Activated naive CD8-positive, alpha-beta T cell treated with anti-CD3 and anti-CD28 coated beads, Interleukin-2, amount 50 U/mL, for 16 hours (primary cell): ENCODE measurements at places on chromosomes 2 and 18.

DNA sequence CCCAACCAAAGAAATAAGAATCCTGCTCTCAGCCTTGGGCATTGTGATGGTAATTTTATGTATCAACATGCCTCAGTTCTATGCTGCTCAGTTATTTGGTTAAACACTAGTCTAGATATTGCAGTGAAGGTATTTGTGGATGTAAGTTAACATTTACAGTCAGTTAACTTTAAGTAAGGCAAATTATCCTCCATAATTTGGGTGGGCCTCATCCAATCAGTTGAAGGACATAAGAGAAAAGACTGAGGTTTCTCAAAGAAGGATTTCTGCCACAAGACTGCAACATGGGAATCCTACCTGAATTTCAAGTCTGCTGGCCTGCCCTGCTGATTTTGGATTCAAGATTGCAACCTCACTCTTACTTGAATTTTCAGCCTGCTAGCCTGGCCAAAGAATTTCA, 975.5 kb upstream of the ACVR2A start:
- DNase-seq: no peak

- DNase-seq: no peak
These were observed 72.7 kb downstream of the MAP2 start for GRCh38 chr2:209496586-209496982.

- DNase-seq: no peak
These were observed 44.1 kb upstream of the NDUFV2 start for GRCh38 chr18:9058406-9058805.

DNA sequence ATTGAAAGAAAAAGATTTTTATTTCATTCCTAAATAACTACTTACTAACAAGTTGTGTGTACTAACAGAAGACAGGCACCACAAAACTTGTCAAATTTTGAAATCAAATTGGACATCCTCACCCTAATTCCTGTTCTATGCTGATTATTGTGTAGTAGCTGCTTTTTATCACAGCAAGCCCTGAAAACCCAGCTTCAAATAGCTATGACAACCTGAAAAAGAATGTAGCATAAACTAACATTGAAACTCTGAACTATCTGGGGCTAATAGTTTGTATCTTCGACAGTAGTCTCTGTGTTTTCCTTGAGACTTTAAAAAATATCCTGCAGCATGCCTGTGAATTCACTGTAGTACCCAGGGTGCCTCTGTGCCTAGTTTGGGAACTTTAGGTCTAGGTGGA, 122.6 kb downstream of the WDPCP start:
- no peak for DNase-seq

GRCh38 chr2:203786549-203787351, 80.3 kb downstream of the CD28 start:
- DNase-seq: no peak

- no peak for DNase-seq
These were observed 221.9 kb upstream of the RBBP8 start for GRCh38 chr18:22711192-22711685.

GRCh38 chr2:192151853-192152252, 42.9 kb downstream of the TMEFF2 start:
- DNase-seq: no peak

- DNase-seq: no peak
These were observed 15.2 kb upstream of the SCLY start for GRCh38 chr2:238045575-238045974.

DNA sequence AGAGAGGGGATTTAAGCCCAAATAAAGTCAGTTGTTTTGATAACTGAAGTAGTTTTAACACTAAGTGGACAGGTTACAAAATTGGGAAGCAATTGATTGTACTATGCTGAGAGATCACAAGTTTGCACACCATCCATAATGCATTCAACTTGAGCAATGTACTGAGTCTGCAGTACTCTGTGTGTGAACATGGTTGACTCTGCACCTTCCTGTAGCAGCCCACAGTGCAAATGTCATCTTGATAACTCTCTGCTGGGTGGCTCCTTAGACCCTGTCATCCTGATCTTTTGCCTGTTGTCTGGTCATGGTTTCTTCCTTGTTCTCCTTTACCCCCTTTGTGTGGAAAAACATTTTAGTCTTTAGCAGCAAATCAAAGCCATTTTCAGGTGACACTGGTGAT, 168.0 kb downstream of the ARHGAP15 start:
- DNase-seq: no peak

GRCh38 chr18:49189772-49190171, 239.0 kb upstream of the SMAD7 start:
- no peak for DNase-seq

GRCh38 chr2:120606931-120607330, 128.7 kb upstream of the GLI2 start:
- no peak for DNase-seq

- no peak for DNase-seq
These were observed 41.9 kb downstream of the BABAM2 start for GRCh38 chr2:27932396-27932795.
